ENCODE measurements at places on chromosomes 6 and 20. TPM values are rescaled to one million over a fixed set of nuclear protein-coding genes. Genes with fewer than 3 reads are reported as not detected.

The CRYBG1 gene
- polyA plus RNA-seq, result 0.42 TPM

The EPHA7 gene
- not detected for polyA plus RNA-seq

The DDX39B gene
- polyA plus RNA-seq, result 56.2 TPM

The PAX1 gene
- not detected for polyA plus RNA-seq

The BPIFB4 gene
- not detected for polyA plus RNA-seq

The RAD21L1 gene
- not detected for polyA plus RNA-seq

The LST1 gene
- polyA plus RNA-seq, result 44.8 TPM

The SIRPB2 gene
- polyA plus RNA-seq, result 0.60 TPM

The SUMO4 gene
- not detected for polyA plus RNA-seq

The DLL1 gene
- polyA plus RNA-seq, result 2.8 TPM

DNA sequence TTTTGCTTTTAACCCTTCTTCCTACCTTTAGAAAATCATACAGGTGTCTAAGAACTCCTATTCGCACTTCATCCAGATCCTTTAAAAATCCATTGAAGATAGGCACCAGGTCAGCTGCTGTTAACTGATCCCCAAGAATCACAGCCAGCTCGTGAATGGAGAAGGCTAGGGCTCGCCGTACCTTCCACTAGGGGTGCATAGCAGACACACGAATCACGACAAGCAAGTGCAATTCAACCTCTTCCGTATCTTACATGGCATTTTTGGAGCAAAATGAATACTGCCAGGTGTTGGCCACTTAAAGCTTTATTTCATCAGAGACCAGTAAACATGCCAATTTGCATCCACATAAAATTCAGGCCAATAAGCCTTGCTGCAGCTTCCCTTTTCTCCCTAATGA lies 10.8 kb upstream of the ANKRD60 start:
- DNase-seq, result no peak

DNA sequence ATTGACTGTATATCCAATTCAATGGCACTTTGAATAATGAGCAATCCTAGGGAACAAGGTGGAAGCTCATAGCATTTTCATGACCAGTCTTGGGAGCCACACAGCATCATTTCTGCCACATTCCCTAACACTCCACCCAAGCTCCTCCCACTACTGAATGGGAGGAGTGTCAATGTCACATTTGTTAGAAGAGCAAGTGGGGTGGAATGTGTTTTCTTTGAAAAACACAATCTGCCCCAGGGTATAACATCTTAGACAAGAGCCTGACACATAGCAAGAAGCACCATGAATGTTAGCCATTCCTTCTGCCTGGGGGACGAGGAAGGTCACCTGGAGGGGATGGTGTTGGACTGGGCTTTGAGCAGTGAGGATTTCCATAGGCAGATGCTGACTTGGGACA lies 258.3 kb upstream of the PMEPA1 start:
- DNase-seq, result no peak

GRCh38 chr20:54981175-54981574 lies 505.8 kb downstream of the DOK5 start:
- no peak for DNase-seq

GRCh38 chr20:53943522-53944291 lies 126.7 kb downstream of the BCAS1 start:
- peak; percentile 51 for DNase-seq

DNA sequence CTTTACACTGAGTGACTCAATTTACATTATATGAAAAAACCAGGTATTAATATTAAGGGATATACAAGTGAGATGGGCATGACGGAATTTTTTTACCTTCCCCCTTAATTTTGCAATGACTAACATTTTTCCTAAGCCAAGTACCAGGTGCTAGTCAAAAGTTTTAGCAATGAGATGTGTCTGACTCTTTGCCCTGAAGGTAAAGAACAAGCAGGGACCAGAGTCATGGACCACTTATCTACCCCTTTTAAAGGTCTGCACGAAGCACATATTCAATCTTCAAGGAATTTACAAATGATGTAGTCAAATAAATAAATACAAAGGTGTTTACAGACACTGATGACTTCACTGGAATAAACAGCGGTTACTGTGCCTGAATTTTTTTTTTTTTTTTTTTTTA lies 1.4 kb downstream of the GLO1 start:
- no peak for DNase-seq

DNA sequence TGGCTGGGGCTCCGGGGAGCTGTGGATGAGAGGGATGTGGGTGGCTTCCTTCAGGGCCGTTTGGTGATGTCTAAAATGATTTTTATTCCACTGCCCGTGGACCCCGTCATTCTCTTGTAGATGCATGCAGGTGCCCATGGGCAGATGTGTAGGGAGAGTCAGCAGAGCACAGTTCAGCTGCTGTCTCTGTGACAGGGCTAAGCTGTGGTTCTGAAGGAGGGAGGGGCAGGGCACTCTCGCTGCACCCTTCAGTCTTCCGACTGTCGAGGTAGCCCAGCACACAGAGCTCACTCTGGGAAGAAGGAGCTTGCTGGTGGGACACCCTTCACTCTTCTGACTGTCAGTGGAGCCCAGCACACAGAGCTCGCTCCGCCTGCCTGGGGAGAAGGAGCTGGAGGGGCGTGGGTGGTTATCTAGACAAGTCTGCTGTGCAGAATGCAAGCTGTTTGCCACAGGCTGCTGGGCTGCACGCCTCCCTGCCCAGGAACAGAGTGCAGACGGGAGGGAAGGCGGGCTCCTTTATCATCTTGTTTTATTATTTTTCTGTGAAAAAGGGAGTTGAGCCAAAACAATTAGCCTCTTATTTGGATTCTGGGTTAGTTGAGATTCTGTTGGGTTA lies 28.4 kb upstream of the ADRM1 start:
- no peak for DNase-seq

DNA sequence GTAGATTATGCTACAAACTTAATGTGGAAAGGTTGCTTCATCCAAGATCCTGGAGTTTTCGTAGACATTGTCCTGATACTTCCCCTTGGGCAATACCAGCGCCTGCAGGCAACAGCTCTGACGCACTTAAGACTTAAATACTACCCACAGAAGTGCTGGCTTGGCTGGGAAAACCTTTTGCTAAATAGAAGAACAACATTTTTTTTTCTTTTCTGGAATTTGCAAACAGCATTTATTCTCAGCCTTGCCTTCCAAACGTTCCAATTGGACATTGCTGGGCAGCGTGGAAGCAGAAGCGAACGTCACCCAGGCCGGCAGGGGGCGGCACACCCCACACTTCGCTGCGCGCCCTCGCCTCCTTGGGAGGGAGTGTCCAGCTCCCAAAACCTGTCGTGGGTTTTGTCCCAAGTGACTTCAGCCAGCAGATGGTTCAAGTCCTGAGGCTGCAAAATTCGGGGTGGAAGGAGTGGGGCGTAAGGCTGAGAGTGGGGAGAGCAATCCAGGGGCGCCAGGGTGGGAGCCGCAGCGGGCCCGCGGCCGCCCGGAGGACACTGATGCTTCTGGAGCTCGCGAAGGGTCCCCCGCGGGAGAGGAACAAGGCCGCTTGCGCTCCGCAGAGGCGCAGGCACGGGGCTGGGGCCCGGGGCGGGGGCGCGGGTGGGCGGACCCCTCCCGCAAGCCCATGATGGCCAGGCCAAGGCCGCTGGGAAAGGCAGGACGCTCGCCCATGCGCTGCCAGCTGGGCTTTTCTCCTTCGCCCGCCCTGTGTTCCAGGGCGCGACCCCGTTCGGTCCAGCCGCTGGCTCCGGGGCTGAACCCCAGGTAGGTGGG lies 60.8 kb upstream of the MAP3K4 start:
- peak; percentile 38 for DNase-seq

DNA sequence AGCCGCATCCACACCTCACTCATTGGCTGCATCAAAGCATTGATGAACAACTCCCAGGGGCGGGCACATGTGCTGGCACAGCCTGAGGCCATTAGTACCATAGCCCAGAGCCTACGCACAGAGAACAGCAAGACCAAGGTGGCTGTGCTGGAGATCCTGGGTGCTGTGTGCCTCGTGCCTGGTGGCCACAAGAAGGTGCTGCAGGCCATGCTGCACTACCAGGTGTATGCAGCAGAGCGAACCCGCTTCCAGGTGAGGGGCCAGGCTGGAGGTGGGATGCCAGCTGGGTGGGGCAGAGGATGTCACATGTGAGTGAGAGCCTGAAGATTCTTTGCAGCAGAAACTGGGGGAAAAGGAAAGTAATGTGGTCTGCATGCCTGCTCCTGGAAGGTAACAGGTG lies 66.7 kb downstream of the MOCS1 start:
- no peak for DNase-seq

GRCh38 chr20:53935344-53936084 lies 134.9 kb downstream of the BCAS1 start:
- DNase-seq, result peak; percentile 11

DNA sequence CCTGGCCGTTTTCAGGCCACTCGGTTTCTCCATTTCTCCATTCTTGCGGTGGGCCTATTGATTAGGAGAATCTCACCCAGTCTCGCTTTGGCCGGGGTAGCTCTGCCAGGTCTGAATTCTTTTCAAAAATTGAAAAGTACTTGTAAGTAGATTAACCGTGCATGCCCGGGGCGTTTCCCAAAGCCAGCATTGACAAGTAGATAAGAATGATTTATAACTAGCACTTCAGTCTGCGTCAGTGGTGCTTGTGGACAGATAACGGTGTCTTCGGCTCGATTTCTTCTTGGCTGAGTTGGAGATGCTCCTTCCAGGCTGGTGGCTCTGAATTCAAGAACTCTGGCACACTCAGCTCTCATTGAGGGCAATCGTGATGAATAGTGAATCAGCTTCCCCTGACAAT lies 29.0 kb downstream of the SLC24A3 start:
- no peak for DNase-seq

- peak; percentile 5 for DNase-seq
Measured at GRCh38 chr20:6705106-6705766, 62.2 kb upstream of the BMP2 start.

DNA sequence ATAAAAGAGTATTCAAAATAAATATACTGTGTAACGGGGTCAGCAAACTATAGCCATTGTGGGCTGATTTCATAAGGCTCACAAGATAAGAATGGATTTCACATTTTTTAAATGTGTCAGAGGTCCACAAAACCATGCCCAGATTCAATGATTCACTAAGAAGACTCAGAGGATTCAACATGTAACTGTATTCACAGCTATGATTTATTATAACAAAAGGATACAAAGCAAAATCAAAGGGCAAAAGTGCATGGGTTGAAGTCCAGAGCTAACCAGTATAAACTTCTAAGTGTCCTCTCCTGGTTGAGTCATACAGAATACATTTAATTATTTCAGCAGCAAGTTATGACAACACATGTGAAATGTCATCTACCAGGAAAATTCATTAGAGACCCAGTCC lies 49.2 kb downstream of the TBC1D32 start:
- no peak for DNase-seq

GRCh38 chr20:3935956-3936340 lies 46.8 kb downstream of the PANK2 start:
- DNase-seq, result no peak

- DNase-seq, result no peak
Measured at GRCh38 chr20:50331469-50332363, 141.1 kb downstream of the CEBPB start.

DNA sequence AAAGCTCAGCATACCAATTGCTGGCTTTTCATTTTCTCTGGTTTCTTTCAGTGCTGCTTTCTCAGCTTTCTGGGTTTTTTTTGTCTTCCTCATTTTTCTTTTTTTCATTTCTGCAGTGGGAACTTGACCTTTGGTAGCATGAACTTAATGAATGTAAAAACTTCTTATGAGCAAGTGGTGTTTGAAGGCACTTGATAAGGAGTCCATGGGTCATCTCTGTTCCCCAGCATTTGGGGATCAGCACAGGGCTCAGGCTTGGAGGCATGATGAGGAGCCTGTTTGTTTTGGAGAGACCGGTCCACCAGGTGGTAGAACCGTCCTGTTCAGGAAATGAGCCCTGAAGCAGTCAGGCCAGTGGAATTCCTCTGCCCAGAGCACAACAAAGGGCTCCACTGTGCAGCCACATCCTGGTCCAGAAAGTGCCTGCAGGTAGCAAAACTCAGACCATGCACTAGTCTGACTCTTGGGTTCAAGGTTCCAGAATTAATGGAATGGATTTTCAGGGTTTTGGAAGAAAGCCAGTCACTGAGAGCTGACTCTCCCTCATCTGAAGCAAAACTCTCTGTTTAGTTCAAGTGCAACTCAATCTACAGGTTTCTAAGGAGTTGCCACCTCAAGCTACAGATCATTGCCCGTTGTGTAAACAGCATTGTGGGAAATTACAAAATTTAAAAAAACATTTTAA lies 52.3 kb upstream of the ADGRF1 start:
- DNase-seq, result no peak

- DNase-seq, result peak; percentile 30
Measured at GRCh38 chr20:49937027-49937929, 1.1 kb downstream of the RNF114 start.

GRCh38 chr6:127131772-127132376 lies 13.4 kb downstream of the RSPO3 start:
- no peak for DNase-seq

DNA sequence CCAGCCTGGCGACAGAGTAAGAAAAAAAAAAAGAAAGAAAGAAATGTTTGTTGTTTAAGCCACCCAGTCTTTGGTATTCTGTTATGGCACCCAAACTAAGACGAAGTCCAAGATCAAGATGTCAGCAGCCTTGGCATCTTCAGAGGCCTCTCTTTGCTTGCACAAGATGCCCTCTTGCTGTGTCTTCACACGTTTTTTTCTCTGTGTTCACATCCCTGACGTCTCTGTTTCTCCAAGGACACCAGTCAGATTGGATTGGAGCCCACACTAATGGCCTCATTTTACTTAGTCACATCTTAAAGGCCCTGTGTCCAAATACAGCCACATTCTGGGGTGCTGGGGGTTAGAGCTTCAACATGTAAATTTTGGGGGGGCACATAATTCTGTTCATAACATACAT lies 380.9 kb downstream of the GJA1 start:
- DNase-seq, result no peak

DNA sequence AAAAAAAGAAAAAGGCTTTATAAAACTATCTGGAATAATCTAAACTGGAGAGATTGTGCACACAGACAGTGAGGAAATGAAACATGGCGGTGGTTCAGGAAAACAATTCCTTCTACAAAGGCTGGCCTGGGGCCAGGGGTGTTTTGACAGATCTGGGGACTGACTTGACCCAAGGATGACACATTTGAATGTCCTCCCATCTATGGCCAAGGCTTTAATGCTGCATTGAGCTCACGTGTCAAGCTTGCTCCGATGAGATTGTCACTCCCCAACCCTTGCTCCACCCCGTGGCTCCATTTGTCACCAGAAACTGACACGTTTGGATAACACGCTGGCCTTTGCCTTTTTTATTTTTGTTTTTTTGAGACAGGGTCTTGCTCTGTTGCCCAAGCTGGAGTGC lies 156.1 kb downstream of the ZFP64 start:
- DNase-seq, result no peak
